ENCODE measurements at places on chromosomes 6 and 20. TPM values are rescaled to one million over a fixed set of nuclear protein-coding genes. Genes with fewer than 3 reads are reported as not detected.

MMP24OS gene
- total RNA-seq = 30.8 TPM

DNA sequence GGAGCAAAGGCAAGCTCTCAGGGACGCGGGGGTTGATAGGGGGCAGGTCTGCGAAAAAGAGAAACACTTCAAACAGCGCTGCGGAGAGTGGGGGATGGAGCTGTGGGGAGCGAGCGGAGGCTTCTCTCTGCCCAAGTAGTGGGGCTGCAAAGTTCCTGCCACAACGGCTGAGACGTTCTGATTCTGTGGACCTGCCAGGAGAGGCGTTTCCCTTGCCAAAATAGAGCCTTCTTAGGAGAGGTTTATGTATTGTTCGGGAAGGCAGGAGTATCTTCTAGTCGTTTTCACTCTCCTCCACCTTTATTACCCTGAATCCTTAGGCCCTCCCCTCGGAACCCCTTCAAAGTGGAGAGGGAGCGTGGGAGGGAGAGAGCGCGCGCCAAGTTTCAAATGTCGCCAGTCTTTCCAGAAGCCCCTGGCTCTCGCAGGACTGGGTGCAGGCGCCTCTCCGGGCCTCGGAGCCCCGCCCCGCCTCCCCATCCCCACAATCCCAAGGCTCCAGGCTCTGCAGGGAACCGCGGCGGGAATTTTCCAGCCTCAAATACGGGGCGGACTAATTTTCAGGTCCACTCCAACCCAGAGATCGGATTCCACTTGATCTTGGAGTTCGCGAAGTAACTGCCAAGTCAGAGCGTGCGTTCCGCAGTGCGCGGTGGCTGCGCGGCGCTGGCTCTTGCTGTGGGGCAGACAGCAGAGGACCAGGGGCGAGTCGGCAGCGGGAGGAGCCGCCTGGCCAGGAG, 10.0 kb upstream of the POU3F2 start:
- no peak for DNase-seq

DNA sequence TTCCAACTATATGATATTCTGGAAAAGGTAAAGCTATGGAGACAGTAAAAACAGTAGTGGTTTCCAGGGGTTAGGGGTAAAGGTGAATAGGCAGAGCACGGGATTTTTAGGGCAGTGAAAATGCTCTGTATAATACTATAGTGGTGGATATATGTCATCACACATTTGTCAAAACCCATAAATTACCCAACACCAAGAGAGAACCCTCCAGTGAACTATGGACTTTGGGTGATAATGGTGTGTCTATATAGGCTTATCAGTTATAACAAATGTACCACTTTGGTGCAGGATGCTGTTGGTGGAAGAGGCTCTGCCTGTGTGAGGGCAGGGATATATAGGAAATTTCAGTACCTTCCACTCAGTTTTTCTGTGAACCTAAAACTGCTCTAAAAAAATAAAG, 149.9 kb downstream of the GPX5 start:
- no peak for DNase-seq

DNA sequence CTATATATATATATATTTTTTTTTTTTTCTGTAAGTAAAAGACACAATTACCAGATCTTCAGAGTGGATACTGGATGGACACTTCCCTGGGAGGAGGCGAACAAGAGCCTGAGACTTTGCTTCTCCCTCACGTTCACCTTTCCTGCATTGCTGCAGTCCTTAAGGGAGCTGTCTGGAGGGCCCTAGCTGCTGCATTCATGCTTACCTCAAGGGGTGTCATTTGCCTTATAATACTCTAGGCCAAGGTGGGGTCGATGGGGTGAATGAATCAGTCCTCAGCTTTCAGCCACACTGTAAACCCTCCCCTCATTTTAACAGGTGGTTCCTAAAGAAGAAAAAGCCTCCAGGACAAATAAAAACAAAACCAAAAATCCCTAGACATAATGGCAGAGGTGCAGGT, 34.8 kb upstream of the CD83 start:
- no peak for DNase-seq

- no peak for DNase-seq
Measured at GRCh38 chr20:33273117-33273851, 9.7 kb upstream of the BPIFB1 start.

DNA sequence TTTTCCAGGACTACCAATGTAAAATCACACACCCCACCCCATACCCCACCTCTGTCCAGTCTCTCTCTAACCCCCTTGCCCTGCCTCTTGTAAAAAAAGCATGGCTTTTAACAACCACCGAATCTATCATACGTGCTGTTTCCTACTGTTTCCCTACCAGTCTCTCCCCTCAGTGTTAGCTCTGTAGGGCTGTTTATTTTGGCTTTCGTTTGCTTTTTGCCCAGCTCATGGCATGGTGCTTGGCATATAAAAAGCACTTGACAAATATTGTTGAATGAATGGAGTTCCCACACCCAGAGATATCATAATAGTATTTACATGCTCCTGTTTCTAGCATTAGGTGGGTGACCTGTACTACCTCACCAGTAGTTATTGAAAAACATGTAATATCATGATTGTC, 148.2 kb downstream of the OPRM1 start:
- no peak for DNase-seq

DNA sequence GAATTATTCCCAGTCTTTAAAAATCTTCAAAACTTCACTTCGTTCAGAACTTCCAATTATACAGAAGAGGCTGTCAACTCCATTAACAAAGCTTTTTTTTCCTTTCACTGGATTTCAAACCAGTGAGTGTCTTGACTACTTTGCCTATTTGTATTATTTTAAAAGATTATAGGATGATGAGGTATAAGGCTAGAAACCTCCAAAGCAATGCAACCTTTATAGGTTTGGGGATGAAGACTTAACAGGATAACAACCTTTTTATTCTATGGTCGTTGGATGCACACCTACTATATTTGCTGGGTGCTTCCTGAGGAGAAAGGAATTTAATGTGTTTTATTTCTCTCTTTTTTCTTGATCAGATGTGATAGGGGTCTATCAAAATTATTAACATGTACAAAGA, 1.9 kb upstream of the OVOL2 start:
- no peak for DNase-seq

All from mammary epithelial cell (primary cell).